ENCODE measurements at places on chromosomes 1 and 21. TPM values are rescaled to one million over a fixed set of nuclear protein-coding genes. Genes with fewer than 3 reads are reported as not detected.

Gene ADAMTS1
- 59.3 TPM for total RNA-seq

Gene IL19
- total RNA-seq: not detected

Gene KCNJ9
- total RNA-seq: not detected

Gene CD1E
- total RNA-seq: 2.6 TPM

- H3K4me3 ChIP-seq: no peak overlapping the region
- DNase-seq: no peak
- H3K27me3 ChIP-seq: no peaks in the 10 kb centered on the region
- H3K36me3 ChIP-seq: peaks cover 27% of the 10 kb centered on the region
Measured at GRCh38 chr1:109241841-109242345, 7.4 kb upstream of the CELSR2 start.

DNA sequence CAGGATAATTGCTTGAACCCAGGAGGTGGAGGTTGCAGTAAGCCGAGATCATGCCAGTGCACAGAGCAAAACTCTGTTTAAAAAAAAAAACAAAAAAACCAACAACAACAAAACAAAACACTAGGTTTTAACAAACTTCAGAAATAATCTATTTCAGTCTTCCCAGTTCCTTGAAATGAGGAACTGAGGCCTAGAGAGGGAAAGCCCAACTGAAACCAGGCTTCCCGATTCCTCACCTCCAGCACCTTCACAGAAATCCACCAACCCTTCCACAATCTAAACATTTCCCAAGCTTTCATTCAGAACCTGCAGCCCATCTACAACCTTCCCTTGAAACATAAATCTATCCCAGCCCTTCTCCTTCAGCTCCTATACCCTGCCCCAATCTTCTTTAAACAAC is 612 bp upstream of the CD52 start:
- peaks cover 41% of the 10 kb centered on the region for H3K4me1 ChIP-seq
- peak overlapping the region; percentile 58 for H3K4me3 ChIP-seq
- H3K27ac ChIP-seq: peak overlapping the region; percentile 71
- H3K27me3 ChIP-seq: no peaks in the 10 kb centered on the region
- DNase-seq: no peak
- H3K36me3 ChIP-seq: peaks cover 8% of the 10 kb centered on the region

GRCh38 chr1:119958223-119958622 is 61.9 kb upstream of the ADAM30 start:
- DNase-seq: no peak
- peaks cover 49% of the 10 kb centered on the region for H3K36me3 ChIP-seq
- no peaks in the 10 kb centered on the region for H3K4me1 ChIP-seq
- no peak overlapping the region for H3K27ac ChIP-seq

GRCh38 chr21:29195981-29196669 is 65.7 kb downstream of the MAP3K7CL start:
- no peaks in the 10 kb centered on the region for H3K27me3 ChIP-seq
- peak overlapping the region; percentile 64 for H3K27ac ChIP-seq
- H3K36me3 ChIP-seq: no peaks in the 10 kb centered on the region
- peak overlapping the region; percentile 30 for H3K4me3 ChIP-seq

DNA sequence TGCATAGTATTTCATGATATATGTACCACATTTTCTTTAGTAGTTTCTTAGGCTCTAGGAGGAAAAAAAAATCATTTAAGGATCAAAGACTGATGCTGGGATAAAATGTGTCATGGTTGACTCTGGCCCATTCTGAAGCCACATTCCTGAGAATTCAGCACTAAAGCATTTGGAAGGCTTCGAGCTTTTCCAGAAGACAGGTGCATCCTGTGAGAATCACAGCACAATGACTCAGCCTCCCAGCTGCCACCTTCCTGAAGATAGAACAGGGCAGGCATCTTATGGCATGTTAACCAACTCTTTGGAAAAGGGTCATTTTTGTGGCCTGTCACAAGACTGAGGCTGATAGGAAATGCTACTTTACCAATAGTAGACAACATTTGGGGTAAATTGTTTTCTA is 359.9 kb downstream of the PCP4 start:
- H3K4me3 ChIP-seq: no peak overlapping the region
- no peak for DNase-seq
- no peaks in the 10 kb centered on the region for H3K36me3 ChIP-seq
- H3K27me3 ChIP-seq: no peaks in the 10 kb centered on the region

DNA sequence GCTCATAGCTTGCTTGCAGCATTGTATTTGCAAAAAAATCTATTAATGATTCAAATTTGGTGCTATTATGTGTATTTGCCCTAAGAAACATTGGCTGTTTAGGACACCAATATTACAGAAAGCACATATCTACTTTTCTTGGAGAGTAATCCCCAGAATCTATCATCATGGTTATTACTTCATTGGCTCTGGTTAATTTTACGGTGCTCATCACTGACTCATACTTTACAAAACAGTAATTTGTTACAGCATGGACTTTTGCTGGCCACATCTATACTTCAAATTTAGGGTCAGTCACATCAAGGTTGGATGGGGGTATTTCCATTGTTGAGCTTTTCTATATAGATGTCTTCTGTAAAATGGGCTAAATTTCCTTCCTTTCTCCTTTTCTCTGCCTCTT is 45.7 kb downstream of the SH3GLB1 start:
- no peak overlapping the region for H3K27ac ChIP-seq
- H3K27me3 ChIP-seq: no peaks in the 10 kb centered on the region
- peaks cover 15% of the 10 kb centered on the region for H3K36me3 ChIP-seq
- no peak for DNase-seq
- no peaks in the 10 kb centered on the region for H3K4me1 ChIP-seq

DNA sequence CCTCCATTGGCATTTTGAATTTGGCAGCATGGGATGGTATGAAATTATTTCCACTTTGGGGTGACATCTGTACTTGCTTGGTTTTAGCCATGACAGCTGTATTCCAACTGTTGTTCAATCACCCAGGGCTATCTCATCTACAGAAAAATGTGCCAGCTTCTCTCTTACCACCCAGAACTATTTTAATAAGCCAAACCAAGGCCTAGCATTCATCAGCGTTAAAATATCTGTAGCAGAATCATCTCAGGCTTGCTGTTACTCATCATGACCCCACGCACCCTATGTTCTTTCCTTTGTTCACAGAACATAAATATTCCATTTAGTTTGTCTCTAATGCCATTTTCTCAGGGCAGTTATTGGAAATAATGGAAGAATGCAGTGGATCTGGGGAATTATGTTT is 49.8 kb downstream of the GIPC2 start:
- no peak overlapping the region for H3K27ac ChIP-seq
- H3K4me3 ChIP-seq: no peak overlapping the region
- H3K36me3 ChIP-seq: no peaks in the 10 kb centered on the region
- H3K27me3 ChIP-seq: no peaks in the 10 kb centered on the region
